ENCODE measurements at places on chromosomes 2 and 18. TPM values are rescaled to one million over a fixed set of nuclear protein-coding genes. Genes with fewer than 3 reads are reported as not detected.

Gene GRB14
- total RNA-seq: not detected

Gene ATP9B
- 25.9 TPM for total RNA-seq

Gene NYAP2
- 0.04 TPM for total RNA-seq

Gene IL1RL2
- not detected for total RNA-seq

Gene CCDC68
- not detected for total RNA-seq

Gene RAB27B
- 0.14 TPM for total RNA-seq

Gene SGO2
- 50.2 TPM for total RNA-seq

Gene PAPOLG
- 14.2 TPM for total RNA-seq

Gene HRH4
- not detected for total RNA-seq

Gene CREG2
- not detected for total RNA-seq

Gene LIMS4
- total RNA-seq: 0.41 TPM

Gene LOXHD1
- total RNA-seq: 0.14 TPM

Gene ARHGEF33
- total RNA-seq: 0.14 TPM

Gene HOXD4
- total RNA-seq: not detected

Gene UGT1A8
- total RNA-seq: not detected

Gene TANC1
- 0.89 TPM for total RNA-seq

Gene NR4A2
- total RNA-seq: 9.7 TPM

Gene ERFE
- 0.60 TPM for total RNA-seq

Gene TNFRSF11A
- 15.8 TPM for total RNA-seq

Gene SCN7A
- total RNA-seq: not detected

Gene GNAL
- total RNA-seq: 0.20 TPM

Gene VWC2L
- total RNA-seq: not detected

Gene ALPG
- total RNA-seq: not detected

Gene KCNIP3
- total RNA-seq: not detected

Gene EMILIN1
- 0.52 TPM for total RNA-seq

Gene IL36A
- total RNA-seq: not detected

Gene FASTKD2
- 35.9 TPM for total RNA-seq

Gene NPAS2
- total RNA-seq: 20.9 TPM

Gene RGPD4
- not detected for total RNA-seq

Gene BOLL
- total RNA-seq: not detected

Gene PROM2
- 0.86 TPM for total RNA-seq

Gene ANKMY1
- total RNA-seq: 15.4 TPM
